ENCODE measurements at places on chromosomes 7 and 10.
A peak's percentile ranks its signal among the peaks of the same experiment; 100 is the strongest.

DNA sequence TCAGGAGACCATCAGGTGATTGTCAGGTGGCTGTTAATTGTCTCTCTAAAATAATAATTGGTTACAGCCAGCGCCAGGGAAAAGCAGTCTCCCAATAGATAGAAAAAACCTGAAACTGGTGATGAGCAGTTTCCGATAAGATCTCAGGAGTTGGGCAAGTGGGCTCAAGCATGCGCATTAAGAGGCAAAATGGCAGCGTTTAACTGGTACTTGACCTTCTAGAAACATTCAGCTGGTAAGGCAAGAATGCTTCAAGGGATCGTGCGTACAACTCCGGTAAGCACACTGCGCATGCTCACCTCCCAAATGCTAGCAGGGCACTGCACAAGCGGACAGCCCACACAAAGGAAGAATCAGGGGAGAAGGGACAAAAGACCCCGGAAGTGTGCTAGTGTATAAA lies 48.5 kb downstream of the BLNK start:
- DNase-seq, result no peak

DNA sequence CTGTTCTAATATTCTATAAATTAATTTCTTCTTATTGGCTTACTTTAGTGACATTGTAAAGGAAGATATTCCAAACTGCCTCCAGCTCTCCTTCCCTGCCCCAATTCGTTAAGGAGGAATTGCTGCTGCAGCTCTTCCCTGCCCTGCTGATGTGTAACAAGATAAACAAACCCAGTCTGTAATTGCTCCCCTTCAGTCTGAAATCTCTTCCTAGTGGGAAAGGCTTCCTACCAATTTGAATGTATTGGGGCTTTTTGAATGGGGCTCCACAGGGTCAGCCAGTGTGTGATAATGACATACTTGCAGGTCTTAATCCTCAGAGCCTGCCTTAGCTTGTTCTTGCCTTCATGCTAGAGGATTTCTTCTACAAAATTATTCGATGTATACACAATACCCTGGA lies 849.9 kb upstream of the GHITM start:
- no peak for DNase-seq

GRCh38 chr10:70358446-70358845 lies 24.0 kb downstream of the LRRC20 start:
- no peak for DNase-seq

DNA sequence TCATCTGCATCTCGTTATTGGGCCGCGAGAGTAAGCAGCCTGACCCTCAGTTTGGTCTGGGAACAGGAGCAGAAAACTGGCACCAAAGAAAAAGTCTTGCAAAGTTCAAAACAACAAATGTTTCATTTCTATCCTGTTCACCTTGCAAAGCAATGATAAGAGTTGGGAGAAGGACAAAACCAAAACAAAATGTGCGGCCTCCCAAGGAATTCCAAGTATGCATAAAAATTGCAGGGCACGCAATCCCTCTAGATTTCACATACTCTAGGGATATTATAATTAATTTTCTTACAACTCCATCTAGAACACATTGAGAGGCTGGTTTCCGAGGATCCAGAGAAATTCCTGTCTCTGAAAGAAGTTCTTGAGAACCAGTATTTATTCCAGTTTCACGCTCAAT lies 20.1 kb downstream of the CHUK start:
- DNase-seq, result no peak

GRCh38 chr10:11162828-11163599 lies 145.3 kb downstream of the CELF2 start:
- no peak for DNase-seq

GRCh38 chr10:122656741-122657140 lies 42.9 kb downstream of the C10orf120 start:
- DNase-seq, result no peak

- no peak for DNase-seq
Observed at GRCh38 chr10:80144067-80144695, 11.7 kb downstream of the PLAC9 start.

DNA sequence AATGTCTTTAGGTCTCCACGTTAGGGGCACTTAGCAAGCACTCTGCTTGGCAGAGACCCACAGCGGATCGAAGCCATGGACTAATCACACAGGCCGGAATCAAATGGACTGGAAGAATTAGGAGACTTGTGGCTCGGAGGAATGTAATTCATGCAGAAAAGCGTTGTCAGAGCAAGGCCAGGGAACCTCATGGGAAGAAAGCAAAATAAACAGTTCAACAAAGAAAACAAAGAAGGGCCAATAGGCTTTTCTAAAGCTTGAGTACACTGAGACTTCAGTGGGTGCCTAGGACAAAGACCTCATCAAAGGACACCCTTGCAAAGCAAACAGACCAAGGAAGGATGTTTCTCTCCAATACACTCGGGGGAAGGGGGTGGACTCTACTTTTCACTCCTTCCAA lies 171.1 kb downstream of the GLI3 start:
- DNase-seq, result no peak

GRCh38 chr10:42754155-42755027 lies 28.2 kb upstream of the BMS1 start:
- DNase-seq, result no peak

DNA sequence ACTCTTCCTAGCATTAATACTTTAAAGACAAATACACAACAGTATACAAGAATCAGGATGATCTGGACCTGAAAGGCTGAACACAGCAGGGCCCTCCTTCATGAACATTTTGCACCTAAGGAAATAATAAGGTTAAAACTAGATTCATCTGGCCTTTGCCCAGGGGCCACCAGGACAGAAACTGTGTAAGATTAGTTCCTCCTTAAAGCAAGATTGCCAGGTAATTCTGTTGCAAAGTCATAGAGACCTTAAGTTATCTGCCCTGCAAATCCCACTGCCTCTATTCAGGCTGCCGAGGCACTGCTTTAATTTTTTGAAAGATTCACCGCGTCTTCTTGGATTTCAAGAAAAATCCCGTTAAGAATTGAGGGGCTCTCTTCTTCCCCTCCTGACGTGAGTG lies 1.6 kb upstream of the KIAA1217 start:
- no peak for DNase-seq

GRCh38 chr10:30702860-30703259 lies 73.3 kb upstream of the LYZL2 start:
- DNase-seq, result no peak

GRCh38 chr7:130273933-130274255 lies 7.2 kb downstream of the CPA2 start:
- DNase-seq, result peak; percentile 14

GRCh38 chr7:46607176-46607575 lies 686.1 kb upstream of the IGFBP3 start:
- DNase-seq, result no peak

GRCh38 chr10:56561336-56561735 lies 200.3 kb upstream of the ZWINT start:
- DNase-seq, result no peak

- no peak for DNase-seq
Observed at GRCh38 chr7:151451626-151452571, 12.0 kb upstream of the CRYGN start.

DNA sequence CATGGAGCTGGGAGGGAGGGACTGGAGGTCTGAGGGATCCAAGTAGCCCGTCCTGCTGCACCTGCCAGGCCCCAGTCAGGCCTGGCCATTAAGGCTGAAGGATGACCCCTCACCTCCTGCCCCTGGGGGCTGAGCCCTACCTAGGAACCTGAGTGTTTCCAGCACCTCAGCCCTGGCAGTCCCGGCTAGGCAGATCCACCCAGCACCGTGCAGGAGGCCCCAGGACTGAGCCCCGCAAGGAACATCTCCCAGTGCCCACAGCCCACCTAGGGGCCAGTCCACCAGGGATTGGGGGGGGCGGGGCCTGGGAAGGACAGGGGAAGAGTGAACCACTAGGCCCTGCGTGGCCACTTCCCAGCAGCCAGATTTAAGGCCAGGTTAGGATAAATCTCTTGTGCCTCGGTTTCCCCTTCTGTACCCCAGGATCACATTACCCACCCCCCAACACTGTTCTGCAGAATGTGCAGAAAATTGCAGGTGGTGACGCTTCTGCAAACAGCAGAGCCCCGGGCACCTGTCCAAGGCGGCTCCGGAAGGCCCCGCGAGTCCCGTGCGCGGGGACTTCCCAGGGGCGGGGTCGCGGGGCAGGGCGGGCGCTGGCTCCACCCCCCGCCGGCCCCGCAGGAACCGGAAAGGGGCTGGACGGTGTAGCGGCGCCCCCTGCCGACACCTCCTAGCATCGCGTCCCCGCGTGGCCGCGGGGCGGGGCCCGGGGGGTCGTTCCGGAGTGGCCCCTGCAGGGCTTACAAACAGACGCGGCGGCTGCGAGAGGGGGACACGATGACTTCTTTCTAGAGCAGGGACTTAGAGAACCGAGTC lies 55.9 kb downstream of the PWWP2B start:
- no peak for DNase-seq

DNA sequence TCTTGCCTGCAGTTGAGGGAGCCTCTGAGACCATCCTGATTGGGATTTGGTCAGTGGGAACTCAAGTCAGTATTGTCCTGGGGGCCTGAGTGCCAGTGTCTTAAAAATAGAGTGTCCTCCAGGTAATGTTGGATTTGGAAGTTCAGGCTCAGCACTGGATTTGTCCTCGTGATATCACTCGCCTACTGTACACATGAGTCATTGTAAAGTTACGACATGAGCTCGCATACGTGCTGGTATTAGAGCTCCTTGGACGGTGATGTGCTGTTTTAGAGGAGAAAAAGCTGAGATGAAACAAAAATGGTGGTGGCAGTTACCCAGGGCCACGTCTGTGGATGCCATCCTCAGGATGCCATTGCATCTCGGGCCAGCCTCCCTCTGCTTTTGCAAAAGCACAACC lies 78.2 kb downstream of the MGMT start:
- no peak for DNase-seq

- DNase-seq, result no peak
Observed at GRCh38 chr7:117492649-117493048, 12.8 kb downstream of the CFTR start.

DNA sequence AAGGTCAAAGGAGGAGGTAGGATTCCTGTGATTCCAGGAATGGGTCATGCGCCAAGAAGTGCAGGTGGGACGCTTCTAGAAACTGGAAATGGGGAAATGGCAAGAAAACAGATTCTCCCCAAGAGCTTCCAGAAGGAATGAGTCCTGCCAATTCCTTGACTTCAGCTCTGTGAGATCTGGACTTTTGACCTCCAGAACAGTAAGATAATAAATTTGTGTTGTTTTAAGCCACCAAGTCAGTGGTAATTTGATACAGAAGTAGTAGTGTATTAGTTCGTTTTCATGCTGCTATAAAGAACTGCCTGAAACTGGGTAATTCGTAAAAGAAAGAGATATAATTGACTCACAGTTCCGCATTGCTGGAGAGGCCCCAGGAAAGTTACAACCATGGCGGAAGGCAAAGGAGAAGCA lies 178.6 kb upstream of the GALNT17 start:
- DNase-seq, result no peak

All from AG09319 (cell line).